ENCODE measurements at places on chromosomes 1 and 21.

DNA sequence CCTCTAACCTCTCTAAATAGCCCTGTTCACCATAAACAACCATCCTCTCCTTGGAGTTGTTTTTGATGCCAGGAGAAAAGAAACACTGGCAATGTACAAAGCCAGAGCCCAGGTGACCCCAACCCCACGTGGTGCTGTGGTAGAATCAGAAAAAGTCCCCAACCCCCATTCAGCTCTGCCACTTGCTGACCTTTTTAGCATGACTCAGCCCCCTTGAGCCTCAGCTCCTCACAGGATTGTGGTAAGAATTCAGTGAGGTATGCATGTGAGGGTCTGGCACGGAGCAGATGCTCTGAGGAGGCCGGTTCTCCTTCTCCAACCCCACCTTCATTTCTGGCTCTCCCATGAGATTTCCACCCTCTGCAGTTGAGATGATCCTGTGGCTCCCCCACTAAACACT is 11.1 kb upstream of the CHI3L1 start:
- DNase-seq, result no peak

GRCh38 chr1:243931957-243932356 is 81.9 kb upstream of the AKT3 start:
- DNase-seq, result no peak

DNA sequence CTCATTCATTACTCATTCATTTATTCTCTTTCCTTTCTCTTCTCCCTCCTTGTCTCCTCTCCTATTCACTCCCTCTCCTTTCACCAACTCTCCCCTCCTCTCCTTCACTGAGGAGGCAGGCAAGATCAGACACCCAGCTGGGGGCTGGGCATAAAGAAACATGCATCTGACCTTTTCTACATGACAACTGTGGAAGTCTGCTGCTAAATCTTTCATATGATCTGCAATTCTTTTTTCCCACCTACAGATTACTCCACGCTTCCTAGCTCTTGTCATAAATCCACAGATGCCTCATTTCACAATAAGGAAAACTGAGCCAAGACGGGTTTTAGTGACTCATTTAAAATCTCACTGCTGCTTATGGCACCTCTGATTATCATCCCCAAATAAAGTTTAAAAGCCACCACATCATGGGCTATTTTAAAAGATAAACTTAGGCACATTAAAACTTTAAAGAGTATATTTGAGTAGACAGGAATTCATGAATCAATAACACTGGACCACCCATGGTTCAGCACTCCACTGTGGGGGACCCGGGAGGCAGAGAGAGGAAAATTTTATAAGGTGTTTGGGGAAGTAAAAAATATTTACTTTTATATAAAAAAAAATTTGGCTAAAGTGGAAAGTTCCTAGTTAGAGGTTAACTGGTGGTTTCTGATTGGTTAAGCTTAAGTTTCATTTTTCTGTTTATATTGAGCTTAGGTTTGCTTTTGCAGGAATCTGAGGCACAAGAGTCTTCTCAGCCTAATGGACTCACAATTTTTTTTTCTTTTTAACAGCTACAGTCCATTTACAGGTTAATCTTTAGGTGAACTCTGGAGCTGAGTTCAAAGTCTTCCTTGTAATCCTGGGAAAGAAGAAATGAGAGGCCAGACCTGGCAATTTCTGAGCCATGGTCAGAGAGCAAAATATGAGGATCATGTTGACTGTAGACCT is 55.8 kb upstream of the DNAH14 start:
- DNase-seq, result no peak

DNA sequence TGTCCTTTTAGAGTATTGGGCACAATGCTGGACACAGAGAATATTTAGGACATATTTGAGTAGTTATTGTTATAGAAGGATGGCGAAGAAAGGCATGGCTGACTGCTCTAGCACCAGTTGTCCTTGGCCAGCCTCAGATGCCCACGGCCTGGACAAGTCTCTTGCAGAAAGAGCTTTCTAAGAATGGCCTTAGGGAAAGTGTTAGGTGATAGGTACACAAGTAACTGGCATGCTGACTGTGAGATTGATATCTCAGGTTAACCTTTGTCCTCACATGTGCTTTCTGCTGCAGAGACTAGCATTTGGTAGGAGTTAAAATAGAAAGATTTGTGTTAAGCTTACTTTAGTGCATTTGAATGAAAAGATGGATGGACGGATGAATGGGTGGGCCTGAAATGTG is 10.1 kb downstream of the SFT2D2 start:
- no peak for DNase-seq

GRCh38 chr1:194042736-194043135 is 856.3 kb upstream of the B3GALT2 start:
- no peak for DNase-seq

DNA sequence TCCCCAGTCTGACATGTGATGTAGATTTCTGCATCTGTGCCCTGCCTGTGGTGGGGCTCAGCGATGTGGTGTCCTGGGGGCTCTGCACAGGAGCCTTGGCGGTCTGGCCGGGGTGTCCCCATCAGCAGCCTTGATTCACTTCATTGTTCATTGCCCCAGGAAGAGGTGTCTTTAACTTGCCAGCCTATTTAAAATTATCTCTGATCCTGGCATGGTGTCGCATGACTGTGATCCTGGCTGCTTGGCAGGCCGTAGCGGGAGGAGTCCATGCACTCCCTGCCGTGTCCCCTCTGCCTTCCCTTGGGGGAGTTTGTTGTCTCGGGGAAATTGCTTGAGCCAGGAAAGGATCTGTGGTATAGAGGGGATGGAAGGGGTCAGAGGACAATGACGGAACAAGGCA is 59.9 kb downstream of the TRIM11 start:
- DNase-seq, result no peak

DNA sequence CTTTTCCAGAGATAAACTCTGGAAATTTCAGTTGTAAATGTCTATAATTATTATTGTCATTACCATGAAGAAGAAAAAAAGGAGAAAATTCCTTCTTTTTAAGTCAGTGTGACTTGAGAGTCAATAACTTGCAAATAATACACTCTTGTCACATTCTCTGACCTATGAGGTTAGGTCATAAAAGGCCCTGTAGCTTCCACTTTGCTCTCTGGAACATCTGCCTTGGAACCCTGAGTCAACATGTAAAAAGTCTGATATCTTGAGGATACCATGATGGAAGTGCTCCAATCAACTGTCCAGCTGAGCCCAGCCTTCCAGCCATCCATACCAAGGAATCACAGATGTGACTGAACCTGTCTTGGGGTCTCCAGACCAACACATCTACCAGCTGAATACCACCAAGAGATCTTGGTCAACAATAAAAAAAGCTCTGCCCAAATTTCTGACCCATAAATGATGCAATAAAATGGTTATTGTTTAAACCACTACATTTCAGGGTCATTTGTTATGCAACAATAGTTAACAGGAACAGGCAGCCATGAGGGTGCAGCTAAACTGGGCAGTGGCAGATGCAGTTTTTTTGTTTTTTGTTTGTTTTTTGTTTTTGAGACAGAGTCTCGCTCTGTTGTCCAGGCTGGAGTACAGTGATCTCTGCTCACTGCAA is 10.3 kb downstream of the DMRTA2 start:
- DNase-seq, result no peak

DNA sequence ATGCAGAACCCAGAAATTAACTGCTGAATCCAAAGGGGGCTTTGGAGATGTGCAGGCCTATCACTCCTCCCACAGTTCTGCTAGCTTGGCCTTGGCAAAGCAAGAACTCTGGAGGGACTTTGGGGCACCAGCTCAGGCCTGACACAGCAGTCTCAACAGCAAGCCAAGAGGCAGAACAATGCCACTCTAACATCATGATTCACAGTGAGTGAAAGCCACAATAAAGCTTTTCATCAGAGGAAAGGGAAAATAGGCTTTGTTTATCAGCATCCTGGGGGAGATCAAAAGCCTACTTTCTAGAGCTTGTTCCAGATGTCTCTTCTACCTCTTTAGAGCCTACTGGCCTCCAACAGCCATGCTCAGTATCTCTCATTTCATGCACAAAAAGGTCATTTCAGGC is 283.4 kb downstream of the KCNH1 start:
- DNase-seq, result no peak

GRCh38 chr21:33212159-33212851 is 17.4 kb upstream of the IFNAR2 start:
- no peak for DNase-seq

DNA sequence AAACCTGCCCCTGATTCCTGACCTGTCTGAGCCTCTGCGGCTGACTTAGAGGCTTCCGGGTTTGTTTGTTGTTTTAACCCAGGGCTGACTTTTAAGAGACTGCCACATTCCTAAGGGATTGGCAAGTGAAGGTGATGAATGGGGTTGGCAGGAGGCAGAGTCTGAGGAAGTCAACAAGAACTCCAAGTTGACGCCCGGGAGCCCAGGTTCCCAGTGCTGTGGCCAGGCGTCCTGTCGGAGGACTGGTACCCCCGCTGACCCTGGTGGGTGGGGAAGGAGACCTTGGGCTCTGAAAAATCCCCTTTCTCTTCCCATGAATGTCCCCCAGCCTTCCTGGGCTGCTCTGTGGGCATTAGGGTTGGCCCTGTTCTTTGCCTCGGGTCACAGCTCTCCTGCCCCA is 19.7 kb upstream of the EPS8L3 start:
- no peak for DNase-seq

GRCh38 chr1:241213139-241213538 is 143.9 kb downstream of the RGS7 start:
- no peak for DNase-seq

- no peak for DNase-seq
Observed at GRCh38 chr1:165807613-165808012, 19.8 kb upstream of the UCK2 start.

DNA sequence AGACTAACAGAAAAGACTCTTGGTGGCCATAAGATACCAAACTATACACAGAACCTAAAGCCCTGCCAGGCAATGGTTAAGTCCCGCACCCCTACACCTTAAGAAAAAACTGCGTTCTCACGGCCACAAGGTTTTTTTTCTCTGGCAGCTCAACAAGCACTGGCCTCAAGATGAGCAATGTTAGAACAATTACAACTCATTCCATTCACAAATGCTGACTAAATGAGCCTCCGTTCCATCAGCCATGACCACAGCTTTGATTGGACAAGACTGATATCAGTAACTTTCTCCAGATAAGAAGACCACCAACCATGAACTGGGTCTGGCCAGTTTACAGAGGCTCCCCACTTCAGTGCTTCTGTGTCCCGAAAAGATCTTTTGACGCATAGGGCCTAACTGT is 31.9 kb downstream of the SEC16B start:
- no peak for DNase-seq

GRCh38 chr1:228976316-228976715 is 241.0 kb downstream of the RHOU start:
- no peak for DNase-seq

GRCh38 chr1:110050602-110051261 is 16.3 kb downstream of the STRIP1 start:
- DNase-seq, result no peak

DNA sequence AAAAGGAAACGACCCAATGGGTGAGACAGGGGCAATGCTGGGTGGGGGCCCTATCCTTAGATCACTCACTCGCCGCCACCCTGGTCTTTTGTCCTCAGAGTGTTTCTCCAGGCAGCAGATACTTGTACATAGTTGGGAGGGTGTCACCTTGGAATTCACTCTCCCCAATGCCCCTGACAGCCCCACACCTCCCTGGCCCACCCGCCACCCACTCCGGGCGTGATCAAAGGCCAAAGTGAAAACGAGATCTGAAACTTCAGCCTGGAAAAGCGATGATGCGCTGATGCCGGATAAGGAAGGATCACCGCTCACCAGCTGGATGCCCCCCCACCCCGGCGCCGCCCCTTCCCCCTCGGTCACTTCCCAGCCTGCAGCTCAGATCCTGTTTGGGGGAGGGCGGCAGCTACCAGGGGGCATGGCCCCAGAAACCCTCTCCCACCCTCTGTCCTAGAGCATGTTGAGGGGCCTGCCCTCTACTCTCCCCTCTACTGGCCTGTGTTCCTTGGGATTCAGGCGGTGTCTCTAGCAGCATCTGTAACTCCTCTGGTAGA is 33.6 kb upstream of the CASZ1 start:
- DNase-seq, result no peak

GRCh38 chr1:14817223-14818170 is 219.0 kb downstream of the KAZN start:
- DNase-seq, result no peak

GRCh38 chr1:160082487-160082886 is 1.1 kb downstream of the KCNJ9 start:
- DNase-seq, result no peak

DNA sequence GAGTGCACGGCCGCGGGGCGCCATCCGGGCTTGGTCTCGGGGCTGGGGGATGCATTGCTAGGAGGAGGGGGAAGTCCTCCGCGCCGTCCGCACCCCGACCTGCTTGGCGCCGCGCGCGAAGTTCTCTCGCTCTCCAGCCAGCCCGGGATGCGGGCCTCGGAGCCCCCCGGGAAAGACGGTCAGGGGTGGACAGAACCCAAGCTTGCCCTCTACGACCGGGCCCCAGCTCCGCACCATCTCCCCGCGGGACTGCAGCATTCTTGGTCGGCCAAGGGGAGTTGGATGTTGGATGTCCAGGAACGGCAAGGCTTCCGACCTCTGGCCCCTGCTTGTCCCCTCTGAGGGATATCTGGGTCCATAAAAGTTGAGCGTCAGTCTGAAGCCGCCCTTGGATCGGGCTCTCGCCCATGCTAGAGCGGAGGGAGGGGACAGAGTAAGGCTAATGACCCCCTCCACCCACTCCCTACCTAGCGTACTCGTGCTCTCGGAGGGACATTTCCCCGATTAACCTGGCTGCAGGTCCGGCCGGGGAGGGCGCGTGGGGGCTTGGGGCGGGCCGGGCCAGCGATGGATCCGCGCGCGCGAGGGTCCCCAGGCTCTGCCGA is 522 bp downstream of the DISP3 start:
- no peak for DNase-seq

- DNase-seq, result no peak
Observed at GRCh38 chr1:89087241-89087640, 22.2 kb upstream of the GBP1 start.

DNA sequence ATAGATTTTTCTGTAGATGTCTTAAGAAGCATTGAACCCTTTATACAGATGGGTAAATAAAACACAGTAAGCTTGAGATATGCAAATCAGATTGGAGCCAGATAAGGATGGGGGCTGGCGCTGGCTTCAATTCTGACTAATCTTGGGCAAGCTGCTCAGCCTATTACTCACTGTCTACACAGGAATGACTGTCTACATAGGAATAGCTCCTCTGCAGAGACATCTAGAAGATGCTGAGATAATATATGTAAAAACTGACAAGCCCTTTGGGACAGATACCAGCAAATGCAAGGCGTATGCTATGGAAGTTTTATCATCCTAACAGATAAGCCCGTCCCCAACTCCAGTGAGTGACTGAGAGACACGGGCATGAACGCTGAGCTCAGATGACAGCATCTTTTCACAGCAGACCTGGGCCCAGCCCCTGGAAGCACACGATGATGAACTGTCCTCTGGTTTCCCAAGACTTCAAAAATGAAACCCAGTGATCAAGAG is 1.7 kb downstream of the CLDN14 start:
- peak; percentile 65 for DNase-seq

- no peak for DNase-seq
Observed at GRCh38 chr1:245960171-245960570, 546.9 kb downstream of the SMYD3 start.

Measured in stimulated activated CD4-positive, alpha-beta T cell treated with anti-CD3 and anti-CD28 coated beads, Interleukin-1b, Interleukin-23, amount 100 ng/mL, for 48 hours (primary cell).